ENCODE measurements at places on chromosomes 13 and 19.

- no peak for DNase-seq
Observed at GRCh38 chr19:55259540-55260210, 858 bp upstream of the PPP6R1 start.

DNA sequence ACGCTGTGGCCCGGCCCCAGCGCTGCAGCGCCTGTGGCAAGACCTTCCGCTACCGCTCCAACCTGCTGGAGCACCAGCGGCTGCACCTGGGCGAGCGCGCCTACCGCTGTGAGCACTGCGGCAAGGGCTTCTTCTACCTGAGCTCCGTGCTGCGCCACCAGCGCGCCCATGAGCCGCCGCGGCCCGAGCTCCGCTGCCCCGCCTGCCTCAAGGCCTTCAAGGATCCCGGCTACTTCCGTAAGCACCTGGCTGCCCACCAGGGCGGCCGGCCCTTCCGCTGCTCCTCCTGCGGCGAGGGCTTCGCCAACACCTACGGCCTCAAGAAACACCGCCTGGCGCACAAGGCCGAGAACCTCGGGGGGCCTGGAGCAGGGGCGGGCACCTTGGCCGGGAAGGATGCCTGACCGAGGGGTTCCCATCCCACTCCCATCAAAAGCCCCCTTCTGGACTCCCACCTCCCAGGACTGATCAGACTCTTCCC, 7.9 kb downstream of the ZNF784 start:
- no peak for DNase-seq

DNA sequence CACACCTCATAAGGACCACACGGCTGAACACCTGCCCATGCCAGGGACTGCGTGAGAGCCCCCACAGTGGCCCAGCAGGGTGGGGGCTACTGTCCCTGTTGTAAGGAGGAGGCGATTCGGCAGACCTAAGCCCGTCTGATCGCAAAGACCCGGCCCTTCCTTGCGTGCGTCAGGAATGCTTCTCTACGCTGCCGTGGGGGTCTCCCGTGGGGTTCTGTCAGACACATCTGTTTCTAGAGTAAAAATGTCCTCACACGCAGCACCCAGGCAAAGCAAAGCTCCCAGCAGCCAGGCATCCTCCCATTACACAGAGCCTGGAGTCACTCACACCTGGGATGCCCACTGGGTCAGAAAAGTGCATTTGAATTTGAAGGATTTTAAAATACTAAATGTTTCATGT, 147.7 kb upstream of the SOX1 start:
- DNase-seq: no peak

DNA sequence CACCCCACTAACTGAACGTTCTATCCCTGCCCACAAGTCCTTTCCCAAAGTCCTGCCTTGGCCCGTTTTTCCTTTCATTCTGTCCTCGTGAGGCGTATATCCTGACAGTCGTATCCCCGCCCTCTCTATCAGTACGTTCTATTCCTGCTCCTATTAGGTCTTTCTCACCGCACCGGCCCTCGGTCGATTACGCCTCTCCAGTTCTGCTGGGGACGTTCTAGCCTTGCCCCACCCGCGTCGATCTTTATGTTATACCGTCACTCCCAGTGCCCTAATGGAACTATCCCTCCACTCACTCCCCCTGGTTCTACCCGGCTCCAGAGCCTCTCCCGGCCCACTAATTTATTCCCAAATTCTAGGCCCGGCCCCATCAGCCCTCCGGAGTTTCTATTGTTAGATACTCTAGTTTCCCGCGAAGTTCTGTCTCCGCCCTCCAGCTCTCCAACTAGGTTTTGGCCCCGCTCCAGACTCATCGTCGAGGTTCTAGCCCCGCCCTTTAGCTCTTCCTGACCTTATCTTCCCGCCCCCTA, 2.0 kb downstream of the PLAUR start:
- no peak for DNase-seq

GRCh38 chr13:30429721-30430694, 7.7 kb downstream of the UBE2L5 start:
- DNase-seq: peak; percentile 47

- no peak for DNase-seq
Observed at GRCh38 chr13:56317841-56318240, 822.9 kb upstream of the PRR20A start.

GRCh38 chr13:29594303-29594709, 1.2 kb downstream of the SLC7A1 start:
- DNase-seq: peak; percentile 31

DNA sequence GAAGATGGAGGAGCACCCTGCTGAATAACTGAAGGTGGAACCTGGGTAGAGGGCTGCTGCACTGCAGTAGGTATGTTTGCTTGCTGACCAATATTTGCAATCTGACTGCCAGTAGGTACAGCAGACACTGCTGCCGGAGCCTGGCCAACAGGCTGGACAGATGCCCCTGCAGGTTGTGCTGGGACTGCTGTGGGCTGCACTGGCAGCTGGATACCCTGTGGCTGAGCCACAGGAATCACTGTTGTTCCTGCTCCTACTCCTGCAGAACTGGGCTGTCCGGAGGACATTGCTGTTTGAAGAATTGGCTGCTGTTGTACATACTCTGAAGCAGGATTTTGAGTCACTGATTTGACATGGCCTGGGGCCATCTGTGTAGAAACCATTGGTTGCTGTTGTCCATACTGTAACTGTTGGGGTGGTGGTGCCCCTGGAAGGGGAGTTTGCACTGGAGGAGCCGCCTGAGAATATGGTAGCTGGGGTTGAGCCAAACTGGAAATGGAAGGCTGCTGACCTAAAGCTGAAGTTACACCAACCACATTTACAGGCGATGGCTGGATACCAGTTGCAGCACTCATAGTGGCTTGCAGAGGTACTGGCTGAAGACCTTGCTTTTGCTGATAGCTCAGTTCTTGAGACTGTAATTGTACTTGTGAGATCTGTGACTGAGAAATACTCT, 2.2 kb downstream of the TSC22D1 start:
- DNase-seq: no peak

- no peak for DNase-seq
Observed at GRCh38 chr19:46742926-46743480, 2.9 kb upstream of the FKRP start.

DNA sequence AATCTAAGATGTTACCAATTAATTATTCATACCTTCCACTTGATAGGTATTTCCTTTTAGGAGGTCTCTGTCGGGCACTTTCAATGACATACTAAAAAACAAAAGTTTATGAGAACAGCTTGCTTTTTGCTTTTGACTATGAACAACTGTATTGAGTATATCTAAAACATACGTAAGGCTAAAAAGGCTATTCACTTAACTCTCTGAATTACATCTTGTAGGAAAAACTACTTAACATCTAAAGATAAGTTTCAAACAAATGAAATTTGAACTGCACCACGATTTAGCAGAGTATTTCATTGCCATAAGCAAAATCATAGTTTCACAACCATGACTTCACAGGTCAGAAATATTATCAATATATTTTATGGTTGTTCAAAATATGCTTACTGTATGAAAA, 11.6 kb downstream of the SUPT20H start:
- no peak for DNase-seq

GRCh38 chr13:24670961-24671381, 9.2 kb upstream of the ATP12A start:
- no peak for DNase-seq

GRCh38 chr19:18593367-18594095, 4.9 kb downstream of the REX1BD start:
- no peak for DNase-seq

DNA sequence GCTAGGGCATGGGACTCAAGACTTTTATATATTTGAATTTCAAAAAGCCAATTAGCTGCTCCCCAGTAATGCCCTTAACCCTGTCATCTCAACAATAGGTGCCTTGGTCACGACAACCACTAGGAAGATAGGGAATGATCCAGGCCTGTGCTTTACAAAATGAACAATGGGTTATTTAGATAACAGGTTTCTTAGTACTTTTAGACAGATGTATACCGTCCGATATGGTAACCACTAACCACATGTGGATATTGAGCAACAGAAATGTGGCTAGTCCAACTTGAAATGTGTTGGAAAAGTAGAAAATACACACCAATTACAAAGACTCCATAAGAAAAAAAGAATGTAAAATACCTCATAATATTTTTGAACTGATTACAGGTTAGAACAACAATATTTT, 201.2 kb downstream of the LHFPL6 start:
- no peak for DNase-seq

GRCh38 chr19:2648528-2648937, 54.0 kb downstream of the GNG7 start:
- DNase-seq: peak; percentile 66

GRCh38 chr13:90443268-90443667, 904.2 kb upstream of the MIR17HG start:
- no peak for DNase-seq

DNA sequence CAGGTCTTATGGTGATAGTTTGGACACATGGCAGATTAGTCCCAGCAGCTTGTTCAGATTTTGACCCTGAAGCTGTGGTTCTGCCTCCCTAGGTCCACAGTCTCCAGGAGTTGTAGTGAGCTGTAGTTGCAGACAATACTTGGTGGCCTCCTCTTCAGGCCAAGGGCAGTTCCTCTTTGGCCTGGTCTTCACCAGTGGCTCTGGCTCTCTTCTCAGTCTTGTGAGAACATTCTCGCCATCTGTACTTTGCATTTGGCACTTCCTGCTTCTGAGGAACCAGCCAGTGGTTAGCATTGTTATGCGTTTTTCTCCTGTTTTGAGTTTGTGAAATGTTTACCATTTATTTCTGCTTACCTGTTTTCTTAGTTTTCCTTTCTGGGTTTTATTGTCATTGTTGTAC, 40.7 kb downstream of the PCCA start:
- no peak for DNase-seq

DNA sequence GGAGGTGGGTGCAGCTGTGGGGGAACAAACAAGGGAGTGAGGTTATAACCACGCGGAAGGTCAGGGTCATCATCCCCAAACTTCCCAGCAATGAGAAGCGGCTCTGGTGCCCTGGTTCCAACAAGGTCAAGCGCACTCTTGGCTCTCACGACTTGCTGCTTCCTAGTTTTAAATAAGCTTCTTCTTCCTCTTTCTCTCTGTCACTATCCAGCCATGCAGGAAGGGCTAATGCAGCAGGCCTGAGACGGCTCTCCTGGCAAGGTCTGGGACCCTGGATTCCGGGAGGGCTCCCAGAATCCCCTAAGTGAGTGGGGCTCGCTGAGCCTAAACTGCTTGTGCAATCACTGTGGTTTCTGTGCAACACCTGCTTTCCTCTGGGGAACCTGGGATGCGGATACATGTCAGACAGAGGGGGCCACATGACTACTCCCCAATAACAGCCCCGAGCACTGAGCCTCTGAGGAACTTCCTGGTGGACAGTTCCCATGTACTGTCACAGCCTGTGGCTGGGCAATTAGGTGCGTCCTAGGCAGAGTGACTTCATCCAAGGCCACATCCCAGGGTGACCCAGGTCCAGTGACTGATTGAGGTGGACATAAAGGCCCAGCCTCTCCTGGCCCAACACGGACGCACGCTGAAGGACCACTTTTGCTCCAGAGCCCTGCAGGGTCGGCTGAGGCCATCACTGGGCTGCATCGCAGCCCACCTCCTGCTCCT, 24.2 kb downstream of the VRK3 start:
- no peak for DNase-seq

GRCh38 chr13:52827839-52828238, 20.6 kb downstream of the PCDH8 start:
- no peak for DNase-seq

GRCh38 chr19:35013820-35014754, 14.0 kb downstream of the GRAMD1A start:
- DNase-seq: no peak

GRCh38 chr13:80040196-80040980, 300.5 kb downstream of the SPRY2 start:
- no peak for DNase-seq

DNA sequence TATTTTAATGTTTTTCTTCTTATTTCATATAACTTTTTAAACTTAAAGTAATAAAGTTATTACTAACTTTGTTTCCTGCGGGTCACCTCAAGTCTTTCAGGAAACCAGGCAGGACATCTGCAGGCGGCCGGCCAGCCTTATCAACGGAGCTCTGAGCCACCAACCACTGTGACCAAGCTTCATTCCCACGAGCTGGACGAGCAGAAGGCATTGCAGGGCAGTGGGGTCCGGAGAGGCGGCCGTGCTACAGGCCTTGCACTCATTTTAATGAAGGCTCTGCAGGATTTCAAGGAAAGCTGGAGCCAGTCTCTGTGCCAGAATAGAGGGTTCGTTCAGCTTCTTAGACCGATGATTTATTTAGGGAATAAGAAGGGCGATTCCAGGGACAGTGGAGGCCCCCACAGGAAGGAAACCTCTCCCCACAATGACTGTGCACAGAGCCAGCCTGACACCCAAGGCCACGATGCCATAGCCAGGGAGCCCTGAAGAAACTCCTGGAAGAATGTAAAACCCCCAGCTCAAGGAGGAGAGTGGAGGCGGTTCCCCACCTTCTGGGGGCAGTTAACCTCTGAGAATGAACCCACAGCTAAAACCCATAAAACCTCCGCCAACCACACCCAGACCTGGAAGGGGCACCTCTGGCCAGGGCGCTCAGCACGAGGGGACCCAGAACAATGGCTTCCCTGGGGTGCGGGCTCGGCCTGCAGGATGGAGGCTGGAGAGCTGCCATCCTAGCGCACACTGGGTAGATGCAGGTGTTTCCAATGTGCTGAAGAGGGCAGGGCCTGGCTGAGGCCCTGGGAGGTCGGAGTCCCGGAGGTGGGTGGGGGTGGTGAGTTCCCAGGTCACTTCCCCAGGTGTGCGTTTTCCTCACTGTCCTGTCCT, 75.0 kb downstream of the RASA3 start:
- no peak for DNase-seq

DNA sequence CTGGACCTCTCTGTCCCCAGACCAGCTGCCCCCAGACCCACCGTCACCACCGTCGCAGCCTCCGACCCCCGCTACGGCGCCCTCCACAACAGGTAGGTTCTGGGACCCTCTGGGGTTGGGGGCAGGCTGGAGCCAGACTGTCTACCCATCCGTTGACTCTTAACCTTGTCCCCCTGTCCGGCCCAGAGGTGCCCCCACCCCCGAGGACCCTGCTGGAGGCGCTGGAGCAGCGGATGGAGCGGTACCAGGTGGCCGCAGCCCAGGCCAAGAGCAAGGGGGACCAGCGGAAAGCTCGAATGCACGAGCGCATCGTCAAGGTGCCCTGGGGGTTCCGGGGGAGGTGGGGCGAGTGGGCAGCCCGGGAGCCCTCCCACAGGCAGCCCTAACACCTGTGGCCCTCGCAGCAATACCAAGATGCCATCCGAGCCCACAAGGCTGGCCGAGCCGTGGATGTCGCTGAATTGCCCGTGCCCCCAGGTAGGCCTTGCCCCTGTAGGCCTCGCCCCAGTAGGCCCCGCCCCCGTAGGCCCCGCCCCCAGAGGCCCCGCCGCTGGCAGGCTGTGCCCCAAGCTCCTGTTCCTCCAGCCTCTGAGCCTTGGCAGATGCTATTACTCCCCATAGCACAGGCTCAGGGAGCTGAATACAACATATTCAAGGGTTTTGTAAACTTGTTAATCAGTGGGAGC, 12.9 kb downstream of the CC2D1A start:
- no peak for DNase-seq

- DNase-seq: no peak
Observed at GRCh38 chr13:95317039-95317989, 16.1 kb upstream of the ABCC4 start.

DNA sequence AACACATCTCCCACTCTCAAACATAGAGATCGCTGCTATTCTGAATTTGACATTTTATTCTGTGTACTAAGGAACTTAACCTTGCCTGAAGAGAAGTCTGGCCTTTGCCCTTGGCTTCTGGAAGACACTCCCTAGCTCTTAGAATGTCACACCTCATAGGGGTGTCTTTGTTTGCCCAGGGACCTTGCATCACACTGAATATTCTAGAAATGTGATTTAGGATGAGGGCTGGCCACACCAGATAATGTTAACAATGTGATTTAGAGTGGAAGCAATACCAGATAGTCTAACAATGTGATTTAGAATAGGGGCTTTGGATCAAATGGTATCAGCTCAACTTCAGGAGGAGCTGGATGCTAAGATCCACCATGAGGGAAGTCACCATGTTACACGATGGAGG, 6.6 kb downstream of the SIGLECL1 start:
- no peak for DNase-seq

Measured in stimulated activated CD4-positive, alpha-beta T cell treated with anti-CD3 and anti-CD28 coated beads, Interleukin-12 subunit alpha, Interleukin-12 subunit beta, amount 100 ng/mL, for 48 hours (primary cell).